Pulmonary artery endothelial cell (primary cell): ENCODE measurements at places on chromosomes 11 and 22.

- no peak for DNase-seq
Measured at GRCh38 chr11:71446942-71447688, 1.1 kb downstream of the DHCR7 start.

DNA sequence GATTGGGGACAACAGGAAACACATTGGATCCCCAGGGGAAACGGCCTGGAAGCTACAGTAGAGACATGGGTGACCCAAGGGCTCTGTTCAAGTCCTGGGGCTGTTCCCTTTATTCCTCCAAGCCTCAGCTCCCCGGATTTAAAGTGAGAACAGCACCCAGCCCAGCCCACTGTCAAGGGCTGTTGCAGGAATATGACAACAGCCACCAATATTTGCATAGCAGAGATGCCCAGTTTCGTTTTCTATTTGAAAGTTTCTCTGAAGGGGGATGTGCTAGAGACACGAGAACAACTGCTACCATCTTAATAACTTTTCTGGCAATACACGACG, 81.1 kb upstream of the WNT7B start:
- no peak for DNase-seq

- no peak for DNase-seq
Measured at GRCh38 chr22:24145446-24146193, 35.7 kb upstream of the SUSD2 start.

- DNase-seq, result no peak
Measured at GRCh38 chr22:50016308-50016987, 3.9 kb upstream of the IL17REL start.

- DNase-seq, result no peak
Measured at GRCh38 chr11:5910540-5910939, 17.5 kb downstream of the OR52E5 start.

DNA sequence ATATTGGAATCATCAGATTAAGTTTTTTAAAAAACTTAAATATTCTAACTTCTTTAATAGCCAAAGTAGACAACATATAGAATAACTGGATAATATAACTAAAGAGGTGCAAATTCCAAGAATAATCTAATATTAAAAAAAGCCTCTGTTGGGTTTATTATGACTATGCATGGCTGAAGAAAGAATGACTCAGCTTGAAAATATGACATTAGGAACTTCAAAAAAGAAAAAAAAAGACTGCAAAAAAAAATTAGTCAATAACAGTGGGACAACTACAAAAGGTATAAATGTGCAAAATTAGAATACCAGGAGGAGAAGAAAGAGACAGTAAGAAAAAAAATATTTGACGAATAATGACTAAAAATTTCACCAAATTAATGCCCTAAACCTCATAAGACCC, 1178.0 kb downstream of the JRKL start:
- no peak for DNase-seq

GRCh38 chr11:119196833-119197483, 9.2 kb upstream of the CBL start:
- no peak for DNase-seq

DNA sequence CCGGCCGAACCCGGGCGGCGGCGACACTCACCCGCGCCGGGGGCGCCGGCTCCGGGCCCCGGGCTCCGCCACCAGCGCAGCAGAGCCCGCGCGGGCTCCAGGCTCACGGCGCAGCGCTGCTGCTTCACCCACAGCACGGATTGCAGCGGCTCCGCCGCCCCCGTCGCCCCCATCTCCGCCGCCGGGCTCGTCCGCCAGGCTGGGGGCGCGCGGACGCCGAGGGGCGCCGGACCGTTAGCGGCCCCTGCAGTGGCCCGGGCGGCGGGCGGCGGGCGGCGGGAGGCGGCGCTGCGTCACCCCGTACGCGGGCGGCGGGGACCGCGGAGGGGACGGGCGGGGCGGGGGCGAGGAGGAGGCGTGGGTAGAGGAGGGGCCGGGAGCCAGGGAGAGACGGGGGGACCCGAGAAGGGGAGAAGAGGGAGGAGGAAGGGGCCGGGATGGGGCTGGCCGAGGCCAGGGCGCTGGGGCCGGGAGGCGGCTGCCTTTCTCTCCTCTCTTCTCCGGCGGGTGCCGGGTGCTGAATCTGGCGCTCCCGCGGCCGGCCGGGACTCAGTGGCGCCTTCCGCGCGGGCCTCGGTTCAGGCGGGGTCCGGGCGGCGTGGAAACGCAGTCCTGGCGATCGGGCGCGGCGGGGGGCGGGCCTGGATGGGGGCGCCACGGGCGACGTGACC, at the start of gene CERK:
TSS of gene CERK (minus strand) at position 277 of the 671 bp plus-strand sequence. CDS start at position 173, 104 bp downstream.
- DNase-seq, result no peak

DNA sequence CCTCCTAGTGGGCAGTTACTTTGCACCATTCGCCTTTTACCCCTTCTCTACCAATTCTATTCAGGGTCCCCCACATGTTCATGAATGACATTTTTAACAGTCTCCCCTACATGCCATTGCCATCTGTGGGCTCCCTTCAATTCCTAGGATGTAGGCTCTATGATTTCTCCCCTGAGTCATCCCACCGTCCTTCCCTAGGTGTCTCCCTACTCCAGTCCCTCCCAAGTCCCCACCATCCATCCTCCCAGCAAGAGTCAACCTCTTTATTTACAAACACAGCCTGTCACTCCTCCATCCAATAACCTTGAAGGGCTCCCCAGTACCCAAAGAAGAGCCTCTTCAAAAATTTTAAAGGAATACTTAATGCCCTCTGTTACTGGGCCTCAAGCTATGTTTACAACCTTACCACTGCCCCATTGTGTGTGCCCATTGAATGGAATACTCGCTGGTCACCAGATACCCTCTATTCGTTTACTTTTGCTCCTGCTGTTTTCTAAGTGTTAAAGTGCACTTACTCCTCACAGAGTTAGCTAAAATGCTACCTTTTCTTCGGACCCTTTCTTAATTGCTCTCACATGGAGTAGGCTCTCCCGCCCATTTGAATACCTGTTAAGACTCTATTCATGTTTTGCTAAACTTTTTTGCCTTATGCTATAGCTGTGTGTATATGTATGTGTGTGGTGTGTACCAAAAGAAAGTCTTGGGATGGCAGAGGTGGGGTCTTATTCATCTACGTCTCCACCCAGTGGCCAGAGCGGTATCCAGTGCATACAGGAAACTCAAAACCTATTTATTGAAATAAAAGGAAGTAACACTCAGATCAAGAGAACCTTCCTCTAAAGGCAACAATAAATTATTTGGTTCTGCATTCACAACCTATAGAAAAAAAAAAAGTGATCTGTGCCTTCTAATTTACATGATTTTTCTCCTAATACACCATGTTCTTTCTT, 235.8 kb upstream of the CCDC90B start:
- DNase-seq, result no peak

- no peak for DNase-seq
Measured at GRCh38 chr11:1074244-1075221, at the start of gene MUC2. MUC2 (plus strand) TSS chr11:1074874.

GRCh38 chr11:129331871-129332274, 43.8 kb upstream of the BARX2 start:
- peak; percentile 24 for DNase-seq

- DNase-seq, result no peak
Measured at GRCh38 chr11:40421208-40421981, 1038.1 kb downstream of the LRRC4C start.

GRCh38 chr11:107705027-107705426, 6.8 kb downstream of the SLN start:
- no peak for DNase-seq

DNA sequence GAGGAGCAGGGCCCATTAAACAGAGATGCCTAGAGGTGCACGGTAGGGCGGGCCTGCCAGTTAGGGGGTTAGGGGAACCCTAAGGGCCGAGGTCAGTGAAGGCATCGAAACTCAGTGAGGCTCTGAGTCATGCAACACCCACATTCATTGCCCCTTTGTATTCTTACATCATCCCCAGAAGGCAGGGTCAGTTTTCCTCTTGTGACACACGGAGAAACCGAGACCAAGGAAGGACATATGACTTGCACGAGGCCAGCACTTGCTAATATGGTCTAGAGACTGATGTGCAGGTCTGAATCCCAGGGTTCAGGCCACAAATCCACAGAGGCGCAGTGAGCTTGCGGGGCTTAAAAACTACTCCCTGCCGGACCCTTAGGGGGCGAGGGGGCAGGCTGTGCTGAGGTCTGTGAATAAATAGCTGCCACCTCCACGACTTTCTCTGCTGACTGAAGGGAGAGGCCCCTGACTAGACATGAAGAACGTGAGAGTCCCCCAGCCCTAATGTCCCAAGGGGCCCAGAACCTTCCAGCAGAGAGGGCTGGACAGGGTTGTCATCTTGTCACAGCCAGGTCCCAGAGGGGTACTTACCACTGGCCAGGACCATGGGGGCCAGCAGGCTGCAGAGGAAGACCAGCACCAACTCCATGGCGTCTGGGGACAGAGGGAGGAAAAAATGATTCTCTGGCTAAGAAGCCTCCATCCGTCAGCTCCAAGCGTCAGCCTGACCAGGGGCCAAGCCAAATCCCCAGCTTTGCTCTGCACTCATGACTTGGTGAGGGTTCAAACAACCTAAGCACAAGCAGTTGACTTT, 17.8 kb upstream of the FXYD2 start:
- no peak for DNase-seq

- DNase-seq, result no peak
Measured at GRCh38 chr22:33919391-33920196, 682 bp downstream of the LARGE1 start.

DNA sequence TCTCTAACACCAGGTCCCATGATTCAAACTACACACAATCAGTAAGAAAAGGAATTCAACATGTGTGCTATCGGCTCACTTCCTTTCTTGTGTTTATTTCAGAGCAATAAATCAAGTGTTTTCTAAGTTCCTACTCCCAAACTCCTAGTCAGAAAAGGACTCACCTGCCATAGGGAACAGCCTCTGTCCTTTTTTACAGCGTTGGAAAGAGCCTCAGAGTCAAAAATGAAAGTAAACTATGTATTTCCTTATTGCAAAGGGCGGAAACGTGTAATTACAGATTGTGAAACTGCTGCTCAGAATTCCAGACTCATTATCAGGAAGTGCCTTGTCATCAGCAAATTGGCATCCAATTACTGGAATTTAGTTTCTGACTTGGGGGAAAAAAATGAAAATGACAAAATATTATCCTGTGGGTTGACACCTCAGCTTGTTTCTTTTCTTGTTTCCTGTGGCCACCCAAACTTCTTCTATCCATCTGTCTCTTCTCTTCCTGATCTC, at the start of gene CASP4:
TSS of gene CASP4 (minus strand) at position 220 of the 501 bp plus-strand sequence. CDS start at position 171, 49 bp downstream.
- DNase-seq, result peak; percentile 78

DNA sequence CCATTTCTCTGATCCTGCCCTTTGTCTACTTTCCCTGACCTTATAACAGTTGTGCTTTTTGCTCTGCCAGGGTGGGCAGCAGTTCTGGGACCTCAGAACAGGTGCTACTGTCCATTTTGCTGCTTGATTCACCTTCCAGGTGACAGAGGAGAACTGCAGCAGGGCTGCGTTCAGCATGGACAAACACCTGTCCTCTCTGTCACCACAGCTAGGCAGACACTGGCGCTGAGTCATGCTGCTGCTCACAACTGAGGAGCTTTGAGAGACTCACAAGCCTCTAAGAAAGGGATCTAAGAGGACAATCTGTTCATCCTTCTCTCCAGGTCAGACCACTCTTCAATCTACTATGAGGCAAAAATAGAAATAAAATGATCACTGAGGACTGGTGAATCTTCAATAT, 1144.5 kb upstream of the CCDC90B start:
- no peak for DNase-seq

- no peak for DNase-seq
Measured at GRCh38 chr11:129922674-129923073, 27.3 kb upstream of the NFRKB start.

DNA sequence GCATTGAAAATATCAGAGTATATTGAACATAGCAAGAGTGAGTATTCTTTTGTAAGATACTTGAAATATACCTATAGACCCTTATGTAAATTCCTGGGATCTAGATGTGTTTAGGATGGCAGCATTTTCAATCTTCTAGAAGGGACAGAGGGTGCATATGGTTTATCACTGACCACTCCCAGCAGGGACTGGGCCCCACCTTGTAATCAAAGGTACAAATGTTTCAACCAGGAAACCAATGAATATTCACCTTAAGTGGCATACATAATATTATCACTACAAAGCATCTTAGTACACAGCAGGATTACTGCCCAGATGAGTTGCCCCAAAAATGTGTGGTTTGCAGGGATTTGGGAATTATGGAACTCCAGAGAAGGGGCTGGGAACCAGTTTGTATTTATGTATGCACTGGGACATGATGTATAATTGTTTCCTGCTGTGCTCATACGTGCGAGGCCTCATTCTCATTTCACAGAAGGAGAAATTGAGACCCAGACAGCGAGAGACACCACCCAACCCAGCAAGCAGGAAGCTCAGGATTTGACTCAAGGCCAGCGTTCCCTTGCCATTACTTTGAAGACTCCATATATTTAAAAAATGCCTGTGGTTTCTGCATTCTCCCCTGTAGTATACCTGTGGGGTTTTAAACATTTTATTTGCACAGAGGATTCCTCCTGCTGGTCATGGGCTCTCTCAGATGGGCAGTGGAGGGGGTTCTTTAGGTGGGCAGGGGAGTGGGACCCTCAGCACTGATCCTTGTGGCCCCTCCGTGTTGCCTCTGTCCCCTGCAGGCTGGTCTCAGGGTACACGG, 5.2 kb downstream of the APOL4 start:
- no peak for DNase-seq

GRCh38 chr11:71430166-71430565, 18.0 kb downstream of the DHCR7 start:
- DNase-seq, result no peak

DNA sequence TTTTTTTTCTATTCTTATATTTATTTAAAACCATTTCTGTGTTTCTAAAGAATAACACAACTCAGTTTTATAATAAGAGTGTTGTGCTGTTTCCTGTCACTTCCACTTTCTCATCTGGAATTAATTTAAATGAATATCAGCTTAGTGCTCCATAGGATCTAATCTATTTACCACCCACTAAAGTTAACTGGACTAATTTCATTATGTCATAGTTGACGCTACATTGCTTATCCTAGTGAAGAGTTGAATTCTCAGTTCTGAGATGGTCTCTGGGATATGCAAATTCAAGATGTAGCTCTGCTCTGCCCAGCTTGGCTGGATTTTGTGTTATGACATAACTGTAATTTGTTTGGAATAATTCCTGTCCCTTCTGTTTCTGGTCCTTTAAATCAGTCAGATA, 380.1 kb downstream of the METTL15 start:
- DNase-seq, result no peak

DNA sequence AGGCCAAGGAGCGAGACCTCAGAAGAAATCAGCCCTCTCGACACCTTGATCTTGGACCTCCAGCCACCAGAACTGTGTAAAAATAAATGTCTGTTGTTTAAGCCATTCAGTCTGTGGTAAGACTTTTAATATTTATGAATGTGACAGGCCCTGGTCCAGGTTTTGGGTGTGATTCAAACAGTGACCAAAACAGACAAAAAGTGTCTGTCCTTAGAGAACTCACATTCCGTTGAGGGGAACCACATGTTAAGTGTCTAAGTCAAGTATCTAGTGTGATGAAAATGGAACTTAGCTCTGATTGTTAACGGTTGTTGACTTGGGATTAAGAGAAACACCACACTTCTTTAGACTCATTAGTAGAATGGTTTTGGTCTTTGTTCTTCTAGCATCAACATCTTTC, 22.2 kb downstream of the ATXN10 start:
- no peak for DNase-seq

DNA sequence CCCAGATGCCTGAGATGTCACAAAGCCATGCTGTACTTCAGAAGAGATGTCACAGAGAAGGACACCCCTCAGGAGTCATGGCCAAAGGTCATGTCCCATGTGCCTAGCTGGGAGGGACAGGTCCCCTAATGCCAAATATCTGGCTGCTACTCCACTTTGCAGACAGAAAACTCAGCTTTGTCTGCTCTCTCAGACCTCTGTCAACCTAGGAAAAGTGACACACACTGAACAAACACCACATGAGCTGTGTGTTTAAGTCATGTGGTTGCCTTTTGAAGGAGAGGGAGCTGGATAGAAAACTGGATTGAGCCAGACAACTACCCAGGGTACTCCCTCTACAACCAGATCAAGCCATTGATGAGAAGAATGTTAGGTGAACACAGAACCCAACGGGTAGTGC, 3.5 kb downstream of the TRIM66 start:
- DNase-seq, result no peak
